DMS79 (cell line): ENCODE measurements at places on chromosomes 4 and X.

DNA sequence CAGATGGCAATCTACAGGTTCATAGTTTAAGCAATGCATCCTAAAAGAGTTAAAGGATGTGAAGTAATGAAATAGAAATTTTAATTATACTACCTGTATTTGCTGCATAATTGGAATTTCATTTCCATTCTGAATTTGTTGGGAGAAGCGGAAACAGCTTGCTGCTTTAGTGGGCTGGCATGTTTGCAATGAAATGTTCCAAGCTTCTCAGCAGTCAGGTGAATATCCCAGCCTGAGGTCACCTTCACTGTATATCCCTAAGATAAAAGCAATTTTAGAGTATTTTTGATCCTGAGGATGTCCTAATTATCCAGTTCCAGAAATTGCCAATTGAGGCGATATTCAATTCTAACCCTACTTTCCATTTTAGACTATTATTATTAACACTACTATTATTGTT lies 136.1 kb upstream of the ARSJ start:
- no peak for DNase-seq

DNA sequence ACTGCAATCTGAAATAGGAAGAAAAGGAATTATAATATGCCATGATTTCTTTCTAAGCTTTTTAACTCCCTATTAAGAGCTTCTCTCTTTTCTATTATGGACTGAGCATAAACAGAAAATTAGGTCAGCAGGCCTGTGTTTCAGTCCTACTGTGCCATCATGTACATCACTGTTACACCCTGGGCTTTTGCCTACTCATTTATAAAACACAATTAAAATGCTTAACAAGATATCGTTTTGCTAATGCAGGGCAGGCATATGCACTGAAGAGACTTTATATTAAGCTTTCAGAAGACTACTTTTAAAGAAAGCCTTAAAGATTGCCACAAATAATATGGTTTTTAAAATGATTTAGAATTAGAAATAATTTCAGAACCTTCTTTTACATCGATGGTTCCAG lies 828 bp upstream of the BBS12 start:
- no peak for DNase-seq

- no peak for DNase-seq
Measured at GRCh38 chrX:68917799-68918198, 89.0 kb downstream of the EFNB1 start.

GRCh38 chr4:3176367-3177229 lies 72.4 kb upstream of the MSANTD1 start:
- no peak for DNase-seq

DNA sequence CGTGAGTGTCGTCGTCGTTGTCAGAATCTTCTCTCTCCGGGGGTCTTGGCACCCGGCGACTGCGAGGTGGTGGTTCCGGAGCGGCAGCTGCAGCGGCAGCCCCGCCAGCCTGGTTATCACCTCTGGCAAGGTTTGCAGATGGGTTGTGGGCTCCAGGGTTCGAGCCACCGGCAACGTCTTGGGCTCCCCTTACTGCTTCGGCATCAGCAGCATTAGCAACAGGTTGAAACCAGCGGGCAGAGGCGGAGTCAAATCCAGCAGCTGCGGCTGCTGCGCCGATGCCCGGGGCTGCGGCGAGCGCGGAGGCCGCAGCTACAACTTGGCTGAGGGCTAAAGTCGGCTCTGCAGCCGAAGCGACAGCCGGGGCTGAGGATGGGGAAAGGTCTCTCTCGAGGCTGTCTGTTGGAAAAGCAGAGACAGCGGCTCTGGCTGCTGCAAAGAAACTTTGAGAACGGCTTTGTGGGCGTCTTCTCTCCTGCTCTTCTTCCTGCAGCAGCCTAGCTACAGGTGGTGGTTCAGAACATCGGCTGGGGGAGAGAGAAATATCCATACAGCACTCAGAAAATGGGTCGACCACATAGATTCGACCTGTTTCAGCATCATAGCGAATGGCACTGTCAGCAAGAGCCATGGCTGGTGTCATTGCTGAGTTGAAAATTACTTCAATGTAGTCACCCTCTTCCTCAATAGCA lies 3.6 kb downstream of the IRS4 start:
- DNase-seq = no peak

- DNase-seq = no peak
Measured at GRCh38 chr4:5503336-5503936, 204.9 kb downstream of the EVC2 start.

- no peak for DNase-seq
Measured at GRCh38 chr4:118884716-118885115, 3.9 kb upstream of the SYNPO2 start.

- no peak for DNase-seq
Measured at GRCh38 chr4:148845609-148846008, 403.4 kb upstream of the NR3C2 start.

DNA sequence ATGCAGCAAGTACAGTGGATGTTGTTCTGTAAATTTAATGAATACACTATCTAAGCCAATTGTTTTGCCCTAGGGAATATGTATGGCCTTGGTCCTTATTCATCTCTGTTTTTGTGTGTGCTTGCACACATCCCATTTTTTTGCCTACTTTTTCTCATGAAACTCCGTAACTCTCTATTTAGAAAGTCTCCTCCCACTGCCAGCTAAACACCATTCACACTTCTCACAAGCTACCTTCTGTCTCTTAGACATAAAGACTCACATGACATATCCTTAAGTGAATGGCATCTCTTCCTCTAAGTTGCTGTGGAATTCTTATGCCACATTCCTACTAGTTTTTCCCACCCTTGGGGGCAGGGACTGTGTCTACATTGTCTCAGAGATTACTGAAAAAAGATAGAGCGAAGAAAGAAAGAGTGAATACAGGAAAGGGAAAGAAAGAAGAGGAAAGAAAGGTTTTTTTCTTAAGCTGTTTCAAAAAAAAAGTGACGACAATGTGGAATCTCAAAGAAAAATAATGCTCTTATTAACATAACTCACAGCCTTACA lies 117.5 kb downstream of the ATG4A start:
- DNase-seq = no peak

- no peak for DNase-seq
Measured at GRCh38 chr4:66475596-66475995, 805.3 kb upstream of the EPHA5 start.

DNA sequence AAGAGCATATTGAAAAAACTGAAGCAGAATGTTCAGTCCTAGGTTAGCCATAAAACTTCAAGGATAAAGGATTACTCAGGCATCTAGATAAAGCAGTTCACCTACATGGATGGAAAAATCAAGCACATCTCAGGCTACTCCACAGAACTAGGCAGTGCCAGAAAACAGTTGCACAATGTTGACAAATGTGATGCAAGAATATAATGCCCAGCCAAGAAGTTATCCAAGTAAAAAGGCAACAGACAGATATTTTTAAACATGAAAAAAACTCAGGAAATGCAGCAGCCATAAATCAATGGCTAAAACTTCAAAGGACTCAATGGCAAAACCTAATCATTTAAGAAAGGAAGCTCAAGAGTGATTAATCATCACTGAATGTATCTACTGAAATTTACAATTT lies 456.0 kb upstream of the FAM241A start:
- no peak for DNase-seq

- DNase-seq = no peak
Measured at GRCh38 chr4:38266616-38267015, 306.4 kb downstream of the PTTG2 start.

GRCh38 chr4:152850377-152850776 lies 70.6 kb downstream of the ARFIP1 start:
- no peak for DNase-seq

- no peak for DNase-seq
Measured at GRCh38 chr4:35358001-35358584, 886.2 kb downstream of the ARAP2 start.

DNA sequence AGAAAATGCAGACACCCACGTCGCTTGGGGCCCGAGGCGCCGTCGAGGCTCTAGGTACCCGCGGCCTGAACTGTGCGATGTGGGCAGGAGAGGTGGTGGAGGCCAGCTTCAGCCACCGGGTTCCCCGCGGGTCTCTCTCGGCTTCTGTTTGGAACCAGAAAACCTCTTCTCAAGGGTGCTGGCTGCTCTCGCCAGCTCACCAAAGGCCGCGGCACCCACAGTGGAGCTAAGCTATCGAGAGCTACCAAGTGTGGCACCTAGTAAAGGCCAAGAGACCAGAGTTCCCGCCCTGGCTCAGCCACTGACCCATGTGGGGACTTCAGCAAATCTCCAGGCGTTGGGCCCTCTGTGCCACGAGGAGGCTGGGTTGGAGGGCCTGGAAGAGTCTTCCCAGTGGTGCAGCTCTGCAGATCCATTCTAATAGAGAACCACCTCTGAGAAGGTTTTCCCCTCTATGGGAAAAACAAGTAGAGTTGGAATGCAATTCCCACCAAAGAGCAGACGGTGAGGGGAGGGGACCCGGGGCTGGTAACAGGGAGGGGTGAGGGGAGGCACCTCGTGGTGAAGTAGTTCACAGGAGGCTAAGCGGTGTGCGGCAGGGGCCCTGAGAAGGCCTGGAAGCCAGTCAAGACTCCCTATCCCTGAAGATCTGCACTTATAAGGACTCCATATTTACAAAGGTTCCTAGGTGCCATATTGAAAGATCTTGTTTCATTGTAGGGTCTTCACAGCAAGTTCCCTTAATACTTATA lies 5.5 kb upstream of the HMGB3 start:
- no peak for DNase-seq

DNA sequence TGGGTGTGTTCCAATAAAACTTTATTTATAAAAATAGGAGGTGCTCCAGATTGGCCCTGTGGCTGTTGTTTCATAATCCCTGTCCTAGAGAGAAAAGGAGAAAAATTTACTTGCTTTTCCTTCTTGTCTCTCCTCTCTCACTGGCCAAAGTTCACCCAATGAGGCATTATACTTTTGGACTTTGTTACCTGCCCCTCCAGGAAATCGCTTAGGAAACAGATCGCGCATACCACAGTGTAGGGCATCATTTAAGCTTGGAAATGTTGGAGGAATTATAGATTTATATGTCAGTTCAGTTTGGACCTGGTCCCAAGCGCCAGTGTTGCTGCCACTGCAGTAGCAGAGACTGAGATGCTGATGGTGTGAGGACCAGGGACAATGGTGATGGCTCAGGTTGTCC lies 337.6 kb upstream of the NR3C2 start:
- DNase-seq = no peak

GRCh38 chr4:8856835-8857621 lies 14.6 kb downstream of the HMX1 start:
- no peak for DNase-seq

DNA sequence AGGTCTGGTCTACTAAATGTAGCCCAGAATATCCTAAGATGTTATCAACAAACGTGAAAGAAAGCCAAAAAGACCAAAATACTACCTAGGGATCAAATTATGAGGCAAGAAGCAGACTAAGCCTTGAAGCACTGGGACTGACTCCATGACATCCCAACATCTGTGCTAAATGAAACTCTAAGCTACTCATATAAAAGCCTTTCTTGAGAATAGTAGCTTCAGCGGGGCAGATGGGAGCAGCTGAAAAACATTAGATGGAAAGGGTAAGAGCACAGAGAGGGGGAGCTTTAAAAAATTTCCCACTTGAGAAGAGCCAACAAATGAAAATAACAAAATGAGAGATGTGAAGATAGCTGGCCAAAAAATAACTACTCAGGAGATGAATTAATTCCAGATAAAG lies 81.7 kb downstream of the MAD2L1 start:
- DNase-seq = no peak

DNA sequence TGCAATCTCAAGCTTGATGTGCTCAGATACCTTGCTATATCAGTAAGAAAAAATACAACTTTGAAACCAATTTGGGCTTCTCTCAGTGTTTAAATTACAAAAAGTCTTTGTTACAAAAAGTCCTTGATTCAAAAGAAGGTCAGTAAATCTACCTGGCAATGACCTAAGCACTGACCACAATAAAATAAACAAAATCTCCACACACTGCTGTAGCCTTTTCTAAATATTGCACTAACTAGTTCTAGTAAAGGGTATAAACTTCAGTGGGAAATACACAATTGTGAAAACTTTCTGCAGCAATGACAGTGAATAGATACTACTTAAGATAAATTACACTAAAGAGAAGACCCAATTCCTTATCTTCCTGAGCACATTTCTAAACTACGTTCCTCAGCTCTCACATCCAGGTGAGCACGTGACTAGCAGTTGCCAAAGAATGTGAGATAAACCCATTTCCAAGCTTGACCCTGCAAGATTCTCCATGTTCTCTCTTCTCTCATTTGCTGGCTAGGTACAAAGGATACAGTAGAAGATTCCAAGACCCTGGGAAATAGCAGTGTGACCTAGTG lies 81.4 kb upstream of the GPR34 start:
- no peak for DNase-seq
